Activated naive CD4-positive, alpha-beta T cell treated with anti-CD3 and anti-CD28 coated beads, Interleukin-2, amount 50 U/mL, for 72 hours (primary cell): ENCODE measurements at places on chromosomes 2 and 18.

DNA sequence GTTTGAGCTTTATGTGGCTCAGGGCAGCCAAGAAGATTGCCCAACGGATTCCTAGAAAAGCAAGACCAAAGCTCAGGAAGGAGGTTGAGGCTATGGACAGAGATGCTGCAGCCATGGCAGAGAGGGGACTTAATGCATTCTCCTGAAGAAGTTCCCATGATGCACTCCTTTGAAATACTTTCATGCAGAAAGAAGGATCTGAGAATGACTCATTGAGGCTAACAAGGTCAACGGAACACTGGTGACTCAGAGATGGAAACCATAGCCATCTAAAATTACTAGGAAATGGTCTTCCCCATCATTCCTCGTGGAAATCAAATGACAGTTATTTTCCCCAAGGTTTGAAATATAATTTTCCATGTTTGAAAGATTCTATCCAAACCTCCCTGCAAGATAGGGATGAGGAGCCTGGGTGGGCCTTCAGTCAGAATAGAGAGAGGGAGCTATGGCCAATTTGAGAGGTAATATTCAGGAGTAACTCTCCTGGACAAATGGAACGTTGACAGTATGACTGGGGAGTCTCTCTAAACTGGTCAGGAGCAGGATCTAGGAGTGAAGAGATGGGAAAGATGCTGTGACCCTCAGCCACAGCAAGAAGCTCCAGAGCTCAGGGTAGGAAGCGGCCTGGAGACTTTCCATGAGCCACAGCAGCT lies 63.0 kb downstream of the REEP1 start:
- DNase-seq: no peak

- no peak for DNase-seq
Observed at GRCh38 chr2:237636578-237636977, 9.2 kb downstream of the LRRFIP1 start.

GRCh38 chr2:60336442-60337141 lies 216.9 kb downstream of the BCL11A start:
- no peak for DNase-seq

- no peak for DNase-seq
Observed at GRCh38 chr2:149735237-149735958, 147.8 kb upstream of the MMADHC start.

DNA sequence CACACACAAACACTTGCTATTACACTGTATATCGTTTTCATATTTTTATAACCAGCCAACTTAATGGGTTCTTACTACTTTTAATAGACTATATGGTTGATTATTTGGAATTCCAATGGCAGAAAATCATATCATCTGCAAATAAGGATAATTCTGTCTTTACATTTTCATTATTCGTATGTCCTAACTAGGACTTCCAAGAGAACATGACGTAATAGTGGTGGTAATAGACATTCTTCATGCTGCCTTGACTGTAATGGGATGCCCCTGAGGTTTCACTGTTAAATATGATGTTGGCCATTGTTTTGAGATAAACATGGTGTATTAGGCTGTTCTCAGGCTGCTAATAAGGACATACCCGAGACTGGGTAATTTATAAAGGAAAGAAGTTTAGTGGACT lies 45.2 kb downstream of the DYNAP start:
- no peak for DNase-seq

DNA sequence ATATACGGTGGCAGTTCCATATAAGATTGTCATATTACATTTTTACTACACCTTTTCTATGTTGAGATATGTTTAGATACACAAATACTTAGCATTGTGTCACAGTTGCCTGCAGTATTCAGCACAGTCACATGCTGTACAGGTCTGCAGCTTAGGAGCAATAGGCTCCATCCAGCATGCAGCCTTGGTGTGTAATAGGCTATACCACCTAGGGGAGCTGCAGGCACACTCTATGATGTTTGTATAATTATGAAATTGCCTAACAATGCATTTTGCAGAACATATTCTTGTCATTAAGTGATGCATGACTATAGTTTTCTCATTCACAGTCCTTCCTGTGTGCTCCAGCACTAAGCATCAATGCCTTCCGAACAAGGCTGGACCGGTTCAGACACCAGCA lies 133.4 kb downstream of the NDUFA10 start:
- DNase-seq: no peak

DNA sequence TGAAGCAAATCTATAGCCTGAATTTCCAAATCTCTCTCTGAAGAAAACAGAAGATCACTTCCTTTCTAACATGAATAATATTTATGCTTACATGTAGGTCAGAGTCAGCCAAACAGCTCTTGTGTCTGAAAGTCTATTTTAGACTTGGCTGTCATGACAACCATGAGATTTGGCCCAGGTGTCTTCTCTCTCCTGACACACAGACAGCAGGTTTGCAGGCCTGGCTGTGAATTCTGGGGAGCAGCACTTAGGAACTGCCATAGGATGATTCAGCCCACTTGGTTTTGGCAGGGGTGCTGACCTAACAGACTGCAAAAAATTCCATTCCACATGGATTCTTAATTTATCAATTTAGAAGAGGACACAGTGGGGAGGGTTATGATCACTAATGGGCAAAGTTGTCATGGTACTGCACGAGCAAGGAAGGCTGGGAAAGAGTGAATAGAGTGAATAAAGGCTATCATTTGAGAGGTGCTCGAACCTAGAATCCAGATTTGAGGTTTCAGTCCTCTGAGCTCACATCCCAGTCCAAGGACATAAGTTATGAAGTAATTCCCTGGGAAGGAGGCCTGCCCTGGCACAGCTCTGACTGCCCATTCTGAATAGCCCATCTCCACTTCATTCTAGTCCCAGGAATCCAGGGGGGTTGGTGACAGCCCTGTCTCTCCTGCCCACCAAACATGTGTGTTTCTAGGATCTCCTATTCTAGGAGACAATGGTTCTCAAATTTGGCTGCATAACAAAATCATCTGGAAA lies 453.9 kb upstream of the TRIB2 start:
- DNase-seq: no peak

GRCh38 chr18:58793361-58793760 lies 71.3 kb upstream of the ZNF532 start:
- DNase-seq: no peak

DNA sequence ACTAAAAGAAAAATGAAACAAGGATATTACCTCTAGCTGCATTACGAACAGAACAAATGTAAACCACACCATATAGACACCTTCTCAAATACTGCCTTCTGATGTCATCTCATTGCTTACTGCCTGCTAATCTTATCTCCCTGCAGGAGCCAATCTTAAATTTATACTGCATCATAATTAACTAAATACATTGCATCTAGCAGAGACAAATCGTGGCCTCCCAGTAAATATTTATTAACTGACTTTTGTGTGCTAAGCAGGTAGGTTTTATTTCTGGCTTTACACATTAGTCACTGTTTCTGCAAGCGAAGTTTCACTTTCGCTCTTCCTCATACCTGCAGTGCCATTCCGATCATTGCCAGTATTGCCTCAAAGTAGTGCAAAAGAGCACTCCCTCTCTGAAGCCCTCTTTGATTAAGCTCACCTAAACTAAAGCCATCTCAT lies 67.5 kb downstream of the SPATS2L start:
- DNase-seq: no peak

DNA sequence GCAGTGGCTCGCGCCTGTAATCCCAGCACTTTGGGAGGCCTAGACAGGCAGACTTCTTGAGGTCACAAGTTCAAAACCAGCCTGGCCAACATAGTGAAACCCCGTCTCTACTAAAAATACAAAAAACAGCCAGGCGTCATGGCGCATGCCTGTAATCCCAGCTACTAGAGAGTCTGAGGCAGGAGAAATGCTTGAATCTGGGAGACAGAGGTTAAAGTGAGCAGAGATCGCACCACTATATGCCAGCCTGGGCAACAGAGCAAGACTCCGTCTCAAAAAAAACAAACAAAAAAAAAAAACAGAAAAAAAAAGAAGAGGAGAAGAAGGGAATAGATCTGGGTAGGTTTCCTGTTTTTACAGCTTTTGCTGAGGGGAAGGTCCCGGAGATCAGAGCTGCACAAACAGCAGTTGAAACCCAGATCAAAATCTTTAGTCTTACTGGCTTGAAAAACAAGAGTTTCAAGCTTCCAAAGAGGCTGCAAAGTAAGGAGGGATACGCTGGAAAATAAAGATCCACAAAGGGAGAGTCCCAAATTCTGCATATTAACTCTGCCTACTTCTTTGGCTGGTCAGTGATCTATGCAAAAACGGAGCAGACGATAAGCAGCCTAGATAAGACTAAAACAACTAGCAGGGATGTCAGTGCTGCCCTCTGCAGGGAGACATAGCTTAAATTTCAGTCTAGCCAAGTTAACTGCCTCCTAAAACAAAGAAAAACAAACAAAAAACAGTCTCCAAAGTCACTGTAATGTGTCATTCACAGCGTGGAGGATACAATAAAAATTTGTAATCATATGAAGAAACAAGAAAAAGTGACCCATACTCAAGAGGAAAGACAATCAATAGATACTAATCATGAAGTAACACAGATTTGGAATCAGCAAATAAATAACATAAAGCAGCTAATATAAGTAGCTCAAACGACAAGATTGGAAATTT lies 74.1 kb downstream of the TLK1 start:
- peak; percentile 42 for DNase-seq

- DNase-seq: no peak
Observed at GRCh38 chr18:62326646-62327348, 1.7 kb downstream of the TNFRSF11A start.

GRCh38 chr2:21052044-21052443 lies 8.2 kb upstream of the APOB start:
- no peak for DNase-seq

DNA sequence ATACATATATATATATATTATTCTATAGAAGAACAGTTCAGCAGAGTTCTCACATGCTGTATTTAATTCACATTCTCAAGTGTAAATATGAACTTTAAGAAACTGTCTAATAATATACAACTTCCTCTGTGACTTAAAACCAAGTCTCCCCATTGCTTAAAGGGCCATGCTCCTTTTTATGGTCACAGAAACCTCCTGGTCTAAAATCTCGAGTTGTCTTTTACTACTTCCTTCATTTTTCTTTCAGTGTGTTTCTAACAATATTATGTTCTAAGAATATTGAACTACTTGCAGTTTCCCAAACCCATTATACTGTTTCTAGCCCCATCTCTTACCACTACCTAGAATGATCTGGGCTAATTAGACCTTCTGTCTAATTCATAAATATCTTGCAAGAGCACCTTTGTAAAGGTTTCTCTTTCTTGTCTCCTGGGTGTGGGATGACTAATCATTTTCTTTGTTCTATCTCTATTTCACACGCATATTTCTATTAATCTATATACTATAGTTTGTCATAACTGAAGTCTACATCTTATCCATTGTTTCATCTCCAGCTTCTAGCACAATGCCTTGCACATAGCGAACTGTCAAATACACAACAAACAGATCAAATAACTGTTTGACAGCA lies 48.8 kb downstream of the ERBB4 start:
- DNase-seq: no peak

- no peak for DNase-seq
Observed at GRCh38 chr2:216873573-216873972, 13.7 kb upstream of the TNP1 start.

DNA sequence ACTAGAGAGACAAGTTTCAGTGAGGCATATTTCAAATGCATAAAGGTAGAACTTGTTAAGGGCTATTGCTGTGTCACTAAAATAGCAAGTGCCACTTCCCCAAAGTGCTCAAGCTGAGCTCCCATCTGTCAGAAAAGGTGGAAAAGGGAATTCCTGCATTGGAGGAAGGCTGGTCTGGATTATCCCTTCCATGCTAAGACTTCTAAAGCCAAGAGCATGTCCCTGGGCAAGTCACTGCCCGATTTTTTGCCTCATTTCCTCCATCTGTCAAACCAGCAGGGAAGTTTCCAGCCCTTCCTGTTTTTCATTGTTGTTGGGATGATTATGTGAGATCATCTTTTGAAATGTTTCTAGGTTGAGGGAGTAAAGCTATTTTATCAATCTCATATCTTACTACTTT lies 175.5 kb downstream of the SETBP1 start:
- DNase-seq: no peak

GRCh38 chr2:48144777-48145176 lies 238.5 kb upstream of the FBXO11 start:
- no peak for DNase-seq

- DNase-seq: no peak
Observed at GRCh38 chr2:46655551-46656436, 176.4 kb downstream of the TMEM247 start.

DNA sequence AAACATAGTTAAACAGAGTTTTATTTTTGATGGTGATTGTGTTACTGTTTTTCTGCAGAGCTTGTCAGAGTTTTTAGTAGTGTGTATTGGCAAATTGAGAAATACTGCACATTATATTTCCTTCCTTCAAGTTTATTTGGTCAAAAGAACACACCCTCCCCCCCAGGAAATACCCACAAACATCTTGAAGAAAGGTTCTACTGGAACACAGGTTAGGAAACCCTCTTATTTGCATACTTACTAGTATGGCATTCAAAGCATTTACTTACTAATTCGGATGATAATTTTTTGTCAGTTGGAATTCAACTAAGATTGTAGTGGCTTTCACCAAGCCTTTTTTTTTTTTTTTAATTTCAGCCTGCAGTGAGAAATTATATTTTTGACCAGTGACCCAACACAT lies 9.1 kb downstream of the CAB39 start:
- no peak for DNase-seq

DNA sequence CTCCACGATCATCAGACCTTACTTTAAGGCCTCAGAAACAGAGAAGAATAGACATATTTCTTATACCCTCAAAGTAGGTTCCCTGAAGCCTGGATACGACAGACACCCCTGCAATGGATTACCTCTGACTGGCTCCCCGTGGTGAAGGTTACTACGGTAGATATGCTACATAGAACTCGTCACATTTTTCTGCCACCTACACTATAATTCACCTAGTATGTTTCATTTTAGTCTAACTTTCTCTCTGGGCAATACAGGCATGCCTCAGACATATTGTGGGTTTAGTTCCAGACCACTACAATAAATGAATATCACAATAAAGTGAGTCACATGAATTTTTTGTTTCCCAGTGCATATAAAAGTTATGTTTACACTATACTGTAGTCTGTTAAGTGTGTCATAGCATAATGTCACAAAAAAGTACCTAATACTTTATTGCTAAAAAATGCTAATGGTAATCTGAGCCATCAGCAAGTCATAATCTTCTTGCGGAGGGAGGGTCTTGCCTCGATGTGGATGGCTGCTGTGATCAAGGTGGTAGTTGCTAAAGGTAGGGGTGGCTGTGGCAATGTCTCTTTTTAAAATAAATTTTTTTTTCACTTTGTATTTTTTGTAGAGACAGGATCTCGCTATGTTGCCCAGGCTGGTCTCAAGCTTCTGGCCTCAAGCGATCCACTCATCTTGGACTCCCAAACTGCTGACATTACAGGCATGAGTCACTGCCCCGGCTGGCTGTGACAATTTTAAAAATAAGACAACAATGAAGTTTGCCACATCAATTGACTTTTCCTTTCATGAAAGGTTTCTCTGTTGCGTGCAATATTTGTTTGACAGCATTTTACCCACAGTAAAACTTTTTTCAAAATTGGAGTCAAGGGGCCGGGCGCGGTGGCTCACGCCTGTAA lies 64.6 kb downstream of the TGIF1 start:
- DNase-seq: no peak

DNA sequence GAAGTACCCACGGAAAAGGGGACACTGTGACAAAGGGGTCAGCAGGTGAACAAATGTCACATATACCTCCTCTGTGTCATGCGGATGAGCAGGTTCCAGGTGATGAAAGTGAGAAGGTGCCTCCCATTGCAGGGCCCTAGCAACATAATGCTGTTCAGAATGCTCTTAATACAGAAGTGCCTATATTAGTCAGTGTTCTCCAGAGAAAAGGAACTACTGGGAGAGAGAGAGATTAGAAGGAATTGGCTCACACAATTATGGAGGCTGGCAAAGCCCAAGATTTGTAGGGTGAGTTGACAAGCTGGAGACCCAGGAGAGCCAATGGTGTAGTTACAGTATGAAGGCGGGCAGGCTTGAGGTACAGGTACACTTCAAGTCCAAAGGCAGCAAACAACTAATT lies 98.1 kb upstream of the CDC42EP3 start:
- DNase-seq: no peak
